ENCODE measurements at places on chromosomes 5 and 9. TPM values are rescaled to one million over a fixed set of nuclear protein-coding genes. Genes with fewer than 3 reads are reported as not detected.

GRCh38 chr5:66713998-66714397, 117.8 kb downstream of the MAST4 start:
- no peak overlapping the region for H3K27ac ChIP-seq
- peak; percentile 64 for DNase-seq
- H3K27me3 ChIP-seq = no peaks in the 10 kb centered on the region
- no peaks in the 10 kb centered on the region for H3K4me1 ChIP-seq

DNA sequence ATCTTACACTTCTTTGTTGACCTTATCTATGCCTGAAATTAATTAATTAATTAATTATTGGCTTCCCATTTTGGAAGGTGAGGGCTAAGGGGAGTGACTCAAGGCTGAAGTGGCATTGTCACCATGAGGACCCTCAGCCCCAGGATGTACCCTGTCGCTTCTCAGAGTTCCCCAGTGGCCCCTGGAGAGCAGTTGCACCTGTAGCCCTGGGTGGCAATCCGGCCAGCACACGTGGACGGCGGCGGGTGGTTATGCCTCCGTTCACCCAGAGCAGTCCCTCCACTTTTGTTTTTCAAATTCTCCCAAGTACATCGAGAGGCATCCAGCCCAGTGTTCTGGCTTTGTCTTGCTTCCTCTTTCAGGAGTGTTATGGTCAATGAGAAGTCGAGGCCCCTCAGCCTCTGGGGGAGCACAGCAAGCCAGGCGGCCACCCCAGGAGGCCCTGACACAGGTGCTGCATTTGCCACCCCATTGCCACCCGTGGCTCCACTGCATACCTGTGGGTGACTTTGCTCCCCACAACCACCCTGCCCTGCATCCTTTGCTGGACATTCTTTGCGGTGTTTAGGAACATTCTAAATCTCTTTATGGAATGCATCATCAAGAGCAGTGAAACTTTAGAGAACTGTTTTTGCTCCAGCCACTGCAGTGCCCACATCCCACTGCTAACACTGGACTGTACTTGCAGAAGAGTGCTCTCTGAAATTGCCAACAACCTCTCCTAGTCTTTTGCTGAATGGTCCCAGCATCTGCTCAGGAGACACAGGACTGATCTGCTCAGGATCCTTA, 11.5 kb upstream of the IRX2 start:
- H3K4me1 ChIP-seq = peaks cover 12% of the 10 kb centered on the region
- DNase-seq = no peak
- no peaks in the 10 kb centered on the region for H3K36me3 ChIP-seq
- no peak overlapping the region for H3K4me3 ChIP-seq
- H3K27me3 ChIP-seq = peaks cover 14% of the 10 kb centered on the region

- H3K27ac ChIP-seq = no peak overlapping the region
- no peaks in the 10 kb centered on the region for H3K36me3 ChIP-seq
- peaks cover 11% of the 10 kb centered on the region for H3K4me1 ChIP-seq
- no peaks in the 10 kb centered on the region for H3K27me3 ChIP-seq
- DNase-seq = no peak
These were observed 3.2 kb upstream of the TMEM245 start for GRCh38 chr9:109122726-109123621.

- H3K27ac ChIP-seq = no peak overlapping the region
- no peak overlapping the region for H3K4me3 ChIP-seq
- no peaks in the 10 kb centered on the region for H3K36me3 ChIP-seq
- H3K27me3 ChIP-seq = no peaks in the 10 kb centered on the region
- no peak for DNase-seq
These were observed 88.3 kb downstream of the SNCAIP start for GRCh38 chr5:122400341-122400740.

DNA sequence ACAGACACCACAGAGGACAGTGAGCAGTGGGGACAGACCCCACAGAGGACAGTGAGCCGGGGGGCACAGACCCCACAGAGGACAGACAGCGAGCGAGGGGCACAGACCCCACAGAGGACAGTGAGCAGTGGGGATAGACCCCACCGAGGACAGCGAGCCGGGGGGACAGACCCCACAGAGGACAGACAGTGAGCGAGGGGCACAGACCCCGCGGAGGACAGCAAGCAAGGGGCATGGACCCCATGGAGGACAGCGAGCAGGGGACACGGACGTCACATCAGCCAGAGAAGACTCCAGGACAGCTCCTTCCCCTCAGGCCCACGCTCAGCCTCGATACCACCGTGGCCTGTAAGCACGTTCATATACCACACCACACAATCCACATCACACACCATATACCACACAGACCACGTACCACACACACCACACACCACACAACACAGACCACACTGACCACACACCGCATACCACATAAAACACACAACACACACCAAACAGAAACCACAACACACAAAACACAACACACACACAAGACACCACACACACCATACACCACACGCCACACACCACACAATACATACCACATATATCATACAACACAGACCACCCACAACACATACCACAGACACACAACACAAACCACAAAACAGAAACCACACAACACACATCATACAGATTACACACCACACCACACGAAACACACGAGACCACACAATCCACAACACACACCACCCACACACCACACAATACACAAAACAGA, 5.2 kb upstream of the ZDHHC11 start:
- H3K27me3 ChIP-seq = peaks cover 4% of the 10 kb centered on the region
- H3K4me1 ChIP-seq = no peaks in the 10 kb centered on the region
- peak; percentile 21 for DNase-seq
- H3K36me3 ChIP-seq = no peaks in the 10 kb centered on the region
- H3K27ac ChIP-seq = no peak overlapping the region

DNA sequence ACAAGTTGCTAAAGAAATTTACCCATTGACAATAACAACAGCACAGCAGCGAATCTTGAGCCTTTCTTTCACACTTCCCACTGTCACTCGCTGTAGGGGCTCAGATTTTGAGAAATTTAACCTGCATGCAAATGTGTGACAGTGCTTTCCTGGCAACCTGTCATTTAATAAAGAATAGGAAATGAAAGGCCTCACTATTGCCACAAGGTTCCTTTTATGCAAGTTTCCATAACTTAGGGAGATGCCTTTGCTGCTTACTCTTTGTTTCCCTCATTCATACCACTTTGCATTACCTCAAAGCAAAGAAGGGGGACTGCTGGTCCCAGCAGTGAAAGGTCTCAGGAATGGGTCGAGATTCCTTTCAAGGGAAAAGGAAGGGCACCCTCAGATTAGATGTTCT, 49.5 kb downstream of the PTCD2 start:
- peaks cover 34% of the 10 kb centered on the region for H3K4me1 ChIP-seq
- no peaks in the 10 kb centered on the region for H3K27me3 ChIP-seq
- H3K36me3 ChIP-seq = no peaks in the 10 kb centered on the region
- DNase-seq = no peak
- H3K27ac ChIP-seq = no peak overlapping the region

GRCh38 chr5:174793684-174794328, 69.4 kb downstream of the MSX2 start:
- H3K4me3 ChIP-seq = no peak overlapping the region
- no peak overlapping the region for H3K27ac ChIP-seq
- H3K4me1 ChIP-seq = peaks cover 11% of the 10 kb centered on the region
- H3K27me3 ChIP-seq = no peaks in the 10 kb centered on the region

- H3K27ac ChIP-seq = no peak overlapping the region
- no peak overlapping the region for H3K4me3 ChIP-seq
- no peak for DNase-seq
- peaks cover 27% of the 10 kb centered on the region for H3K4me1 ChIP-seq
- no peaks in the 10 kb centered on the region for H3K36me3 ChIP-seq
These were observed 58.1 kb downstream of the EBF1 start for GRCh38 chr5:159041444-159042198.

- no peaks in the 10 kb centered on the region for H3K36me3 ChIP-seq
- H3K4me1 ChIP-seq = no peaks in the 10 kb centered on the region
- H3K27me3 ChIP-seq = no peaks in the 10 kb centered on the region
- H3K27ac ChIP-seq = no peak overlapping the region
- no peak overlapping the region for H3K4me3 ChIP-seq
- no peak for DNase-seq
These were observed 84.9 kb downstream of the TRPM3 start for GRCh38 chr9:71036501-71036900.

FOXI1 gene
- not detected for total RNA-seq

TAF11L10 gene
- not detected for total RNA-seq

ADAMTS16 gene
- 0.13 TPM for total RNA-seq

PRRT1B gene
- total RNA-seq = not detected
